Cardiac fibroblast (primary cell): ENCODE measurements at places on chromosomes 11 and 22.

GRCh38 chr11:8814923-8815240 lies 96.1 kb upstream of the AKIP1 start:
- no peak for DNase-seq

DNA sequence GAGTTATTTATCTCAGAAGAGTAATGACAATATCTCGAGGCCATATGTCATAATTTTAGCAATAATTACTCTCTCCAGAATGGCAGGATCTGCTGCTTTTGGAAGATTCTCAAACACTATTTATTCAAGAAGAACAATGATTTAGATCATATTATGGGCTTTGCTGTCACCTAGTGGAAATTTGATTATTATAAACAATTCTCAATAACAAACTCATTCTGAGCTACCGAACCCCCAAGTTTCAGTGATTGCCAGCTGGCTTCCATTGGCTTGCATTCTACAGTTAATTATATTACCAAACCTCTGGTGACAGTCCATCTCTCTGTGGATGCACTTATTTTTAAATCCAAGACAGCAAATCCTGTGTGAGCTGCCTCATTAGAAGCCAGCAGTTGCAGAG lies 27.9 kb upstream of the SLC36A4 start:
- peak; percentile 50 for DNase-seq

DNA sequence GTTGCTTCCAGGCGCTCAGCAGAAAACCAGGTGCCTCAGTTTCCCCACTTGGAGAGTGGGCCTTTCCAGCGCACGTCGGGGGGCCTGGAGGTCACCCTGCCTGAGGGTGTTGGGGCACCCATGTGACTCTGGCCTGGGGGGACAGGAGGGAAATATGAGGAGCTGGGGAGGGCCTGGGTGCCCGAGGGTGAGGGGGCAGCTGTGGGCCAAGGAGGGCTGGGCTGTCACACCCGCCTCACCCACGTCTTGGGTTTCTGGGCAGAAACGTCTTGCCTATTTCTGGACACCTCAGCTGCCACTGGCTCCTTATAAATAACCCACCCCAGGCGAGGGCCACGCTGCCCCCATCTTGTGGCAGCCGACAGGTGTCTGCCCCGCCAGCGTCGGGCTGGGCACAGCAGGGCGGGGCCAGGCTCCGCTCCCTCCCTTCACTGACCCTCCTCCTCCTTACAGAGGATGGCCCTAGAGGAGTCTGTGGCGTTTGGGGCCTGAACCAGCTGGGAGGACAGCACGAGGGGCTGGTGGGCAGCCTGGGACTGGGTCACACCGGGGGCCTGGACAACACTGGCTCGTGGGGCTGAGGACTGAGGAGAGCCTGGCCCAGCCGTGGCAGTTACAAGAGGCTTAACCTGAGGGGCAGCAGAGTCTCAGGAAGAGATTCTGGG lies 1.5 kb downstream of the TNNT3 start:
- no peak for DNase-seq

GRCh38 chr11:76190376-76190775 lies 15.9 kb downstream of the WNT11 start:
- DNase-seq: no peak

DNA sequence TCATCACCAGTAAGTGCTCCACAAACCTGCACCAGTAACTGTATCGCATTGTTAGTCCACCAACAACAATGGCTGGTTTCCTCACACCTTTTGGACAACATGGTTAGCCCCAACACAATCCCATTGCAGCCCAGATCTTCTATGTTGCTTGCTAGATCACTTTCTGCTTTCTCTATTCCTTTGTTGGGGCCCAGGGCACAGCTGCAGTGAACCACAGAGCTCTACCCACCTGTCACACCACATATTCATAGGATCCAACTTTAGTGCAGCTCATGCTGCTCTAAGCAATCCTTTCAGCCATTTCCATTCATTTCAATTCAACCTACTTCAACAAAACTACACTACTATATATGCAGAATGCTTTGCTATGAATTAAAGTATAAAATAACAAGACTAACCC lies 364.3 kb downstream of the DCDC1 start:
- DNase-seq: no peak

GRCh38 chr22:37282385-37282677 lies at the start of gene CYTH4:
TSS of gene CYTH4 (plus strand) at chr22:37282508. CDS start at chr22:37282570, 62 bp downstream.
- peak; percentile 26 for DNase-seq

DNA sequence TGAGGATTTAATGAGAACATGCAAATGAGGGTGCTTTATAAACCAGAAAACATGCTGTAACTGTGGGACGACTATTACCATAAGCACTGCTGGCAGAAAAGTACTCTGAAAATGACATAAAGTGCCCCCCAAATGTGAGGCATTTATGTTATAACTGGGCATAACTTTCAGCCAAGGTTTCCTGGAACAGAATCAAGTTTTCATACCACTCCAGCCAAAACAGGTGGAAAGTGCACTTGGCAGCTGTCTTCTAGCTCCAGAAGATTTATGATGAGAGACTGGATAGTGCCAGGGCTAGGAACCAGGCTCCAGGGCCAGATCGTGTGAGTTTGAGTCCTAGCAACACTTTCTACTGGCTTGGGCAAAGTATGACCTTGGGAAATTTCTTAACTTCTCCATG lies 339.2 kb downstream of the TENM4 start:
- no peak for DNase-seq

DNA sequence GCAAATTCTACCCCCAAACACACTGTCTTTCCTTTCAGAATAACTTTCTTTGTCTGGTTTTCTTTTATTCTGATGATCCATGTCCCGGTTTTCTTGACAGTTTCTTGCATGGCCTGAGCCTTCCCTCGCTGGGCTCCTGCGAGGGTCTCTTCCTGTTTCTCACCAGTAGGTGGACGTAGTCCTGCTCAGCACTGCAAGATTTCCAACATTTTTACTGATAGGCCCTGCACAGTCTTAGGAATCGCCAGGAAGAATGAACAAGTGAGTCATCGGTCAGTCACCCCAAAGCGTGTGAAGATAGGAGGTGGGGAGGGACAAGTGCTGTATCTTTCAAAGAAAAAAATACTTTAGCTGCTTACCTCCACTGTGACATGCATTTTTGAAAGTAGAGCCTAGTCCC lies 16.9 kb upstream of the KIRREL3 start:
- peak; percentile 66 for DNase-seq

DNA sequence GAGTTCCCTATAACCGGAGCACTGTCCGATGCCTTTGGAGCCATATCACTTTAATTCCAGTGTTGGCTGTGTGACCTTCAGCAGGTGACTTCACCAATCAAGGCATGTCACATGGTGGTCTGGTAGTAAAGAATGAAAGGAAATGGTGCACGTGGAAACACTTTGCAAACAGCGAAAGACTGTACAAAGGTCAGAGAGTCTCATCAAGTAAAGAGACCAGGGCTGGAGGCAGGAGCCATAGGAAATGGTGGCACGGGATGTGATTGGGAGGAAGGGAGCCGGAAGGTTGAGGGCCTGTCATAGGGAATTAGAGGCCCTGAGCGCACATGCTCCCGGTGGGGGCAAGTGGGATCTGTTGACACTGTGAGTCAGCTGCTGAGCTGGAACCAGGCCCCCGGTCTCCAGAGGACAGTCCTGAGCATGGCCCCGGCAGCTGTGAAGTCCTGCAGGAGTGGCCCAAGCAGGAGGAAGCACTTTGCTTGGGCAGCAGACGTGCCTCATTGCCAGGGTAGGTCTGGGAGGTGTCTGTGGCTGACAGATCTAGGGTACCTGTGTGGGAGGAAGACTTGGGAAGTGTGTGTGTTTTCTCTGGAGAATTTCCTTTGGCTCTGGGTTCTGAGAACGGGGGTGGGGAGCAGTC lies 2.0 kb downstream of the DAGLA start:
- DNase-seq: peak; percentile 54

GRCh38 chr11:100827934-100828661 lies 141.0 kb downstream of the ARHGAP42 start:
- DNase-seq: peak; percentile 35

GRCh38 chr22:49333206-49333605 lies 494.5 kb downstream of the BRD1 start:
- no peak for DNase-seq

GRCh38 chr11:83330303-83330702 lies 44.1 kb upstream of the CCDC90B start:
- no peak for DNase-seq

- no peak for DNase-seq
These were observed 174.7 kb upstream of the MTNR1B start for GRCh38 chr11:92794783-92795182.

DNA sequence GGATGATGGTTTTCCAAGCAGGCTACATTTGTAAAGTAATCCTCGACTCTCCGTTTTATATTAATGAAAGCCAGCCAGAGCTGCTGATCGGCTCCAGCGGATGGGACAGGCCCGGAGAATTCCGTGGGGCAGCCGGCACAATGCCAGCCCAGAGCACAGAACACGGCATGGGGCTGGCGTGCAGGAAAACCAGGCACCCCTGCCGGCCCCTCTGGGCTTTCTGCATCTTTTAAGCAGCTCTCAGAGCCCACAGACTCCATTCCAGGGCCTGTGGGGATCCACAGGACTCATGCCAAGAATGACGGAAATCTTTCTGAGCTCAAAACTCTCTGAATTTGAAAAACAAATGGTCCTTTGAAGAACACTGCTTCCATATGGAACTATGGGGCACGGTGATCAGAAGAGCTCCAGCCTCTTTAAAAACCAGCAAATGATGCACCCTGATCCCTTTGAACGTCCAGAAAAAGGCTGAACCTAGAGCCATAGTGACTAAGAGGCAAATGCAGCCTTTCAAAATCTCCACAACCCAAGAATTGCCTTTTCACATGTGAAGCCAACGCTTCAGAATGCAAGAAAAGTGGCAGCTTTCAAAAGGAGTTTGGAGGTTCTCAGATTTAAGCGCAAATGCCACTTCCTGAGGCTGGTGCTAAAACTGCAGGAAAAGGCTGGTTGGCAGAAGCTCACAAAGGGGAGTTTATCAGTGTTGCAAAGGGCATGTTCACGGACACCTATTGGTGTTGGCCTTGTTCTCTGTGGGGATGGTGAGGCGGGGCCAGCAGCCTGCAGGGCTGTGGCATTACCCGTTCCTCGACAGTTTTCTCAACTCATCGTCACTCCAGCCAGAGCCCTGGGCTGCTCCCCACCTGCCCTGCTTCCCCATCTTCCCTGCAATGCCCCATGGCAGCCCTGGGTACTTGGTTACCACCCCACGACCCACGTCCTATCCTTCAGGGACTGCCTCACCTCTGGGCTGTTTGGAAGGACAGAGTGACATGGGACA lies 212.5 kb downstream of the CTTN start:
- peak; percentile 23 for DNase-seq

- peak; percentile 84 for DNase-seq
These were observed 21.3 kb downstream of the LAYN start for GRCh38 chr11:111561791-111562325.

- no peak for DNase-seq
These were observed 2.7 kb downstream of the LRRC56 start for GRCh38 chr11:539971-540481.

DNA sequence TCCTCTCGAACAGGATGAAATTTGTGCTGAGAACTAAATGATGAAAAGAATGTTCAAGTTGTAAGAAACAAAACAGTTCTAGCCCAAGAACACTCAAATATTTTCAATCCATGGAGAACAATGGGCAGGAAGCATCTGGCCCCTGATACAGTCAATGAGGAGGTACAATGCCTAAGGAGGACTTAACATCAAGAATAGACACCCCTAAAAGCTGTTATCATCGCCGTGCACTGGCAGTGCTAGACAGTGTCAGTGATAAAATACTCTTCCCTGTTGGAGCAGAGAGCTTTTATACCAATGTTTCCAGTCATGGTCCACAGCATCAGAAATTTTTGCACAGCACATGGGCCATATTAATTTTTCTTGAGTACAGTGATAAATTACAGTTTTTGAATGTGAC lies 20.2 kb upstream of the VSTM5 start:
- no peak for DNase-seq

- DNase-seq: no peak
These were observed 593.5 kb upstream of the FAT3 start for GRCh38 chr11:91630916-91631673.

DNA sequence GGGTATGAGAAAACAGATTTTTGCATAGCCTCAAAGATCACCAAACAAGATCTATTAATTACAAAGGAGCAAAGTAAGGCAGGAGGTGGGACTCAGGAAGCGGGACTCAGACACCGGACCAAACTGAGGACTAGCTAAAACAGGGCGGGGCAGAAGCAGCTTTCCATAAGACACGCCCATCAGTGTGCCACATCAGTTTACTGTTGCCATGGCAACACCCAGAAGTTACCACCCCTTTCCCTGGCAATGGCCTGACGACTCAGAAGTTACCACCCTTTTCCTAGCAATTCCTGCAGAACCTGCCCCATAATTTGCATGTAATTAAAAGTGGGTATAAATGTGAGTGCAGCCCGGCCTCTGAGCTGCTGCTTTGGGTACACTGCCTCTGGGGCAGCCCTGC lies 173.9 kb downstream of the SHANK2 start:
- peak; percentile 11 for DNase-seq

- peak; percentile 90 for DNase-seq
These were observed 25.0 kb downstream of the MTMR3 start for GRCh38 chr22:29907753-29908515.

DNA sequence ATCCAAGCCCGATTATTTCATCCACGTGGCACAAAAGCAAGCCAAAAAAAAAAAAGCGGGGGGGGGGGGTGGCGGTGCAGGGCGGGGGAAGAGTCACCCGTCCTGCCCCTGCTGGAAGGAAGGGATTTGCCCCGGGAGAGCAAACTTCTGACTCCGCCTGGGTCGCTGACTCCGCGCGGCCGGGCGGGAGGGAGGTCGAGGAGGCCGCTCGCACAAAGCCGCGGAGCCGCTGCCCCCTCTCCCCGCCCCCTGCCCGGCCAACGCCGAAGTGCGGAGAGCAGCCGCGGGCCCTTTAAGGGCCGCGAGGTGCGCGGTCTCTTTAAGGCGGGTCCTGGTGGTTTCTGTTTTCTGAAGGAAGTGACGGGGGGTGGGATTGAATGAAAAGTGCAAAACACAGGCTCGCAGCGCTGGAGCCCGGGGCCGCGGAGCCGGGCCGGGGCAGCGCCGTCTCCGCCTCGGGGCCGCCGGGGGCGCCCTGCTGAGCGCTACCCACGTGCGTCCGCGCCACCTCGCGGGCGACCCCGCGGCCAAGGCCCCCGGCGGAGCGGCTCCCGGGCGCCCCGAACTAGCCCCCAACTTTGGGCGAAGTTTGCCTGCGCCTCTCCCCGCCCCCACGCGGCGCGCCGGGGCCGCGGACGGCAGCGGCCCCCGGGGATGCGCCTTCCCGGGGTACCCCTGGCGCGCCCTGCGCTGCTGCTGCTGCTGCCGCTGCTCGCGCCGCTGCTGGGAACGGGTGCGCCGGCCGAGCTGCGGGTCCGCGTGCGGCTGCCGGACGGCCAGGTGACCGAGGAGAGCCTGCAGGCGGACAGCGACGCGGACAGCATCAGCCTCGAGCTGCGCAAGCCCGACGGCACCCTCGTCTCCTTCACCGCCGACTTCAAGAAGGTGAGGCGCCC lies at the start of gene OAF:
Gene OAF (plus strand): TSS at position 407 of the 896 bp plus-strand sequence. CDS start 248 bp downstream, at position 655.
- DNase-seq: peak; percentile 91

DNA sequence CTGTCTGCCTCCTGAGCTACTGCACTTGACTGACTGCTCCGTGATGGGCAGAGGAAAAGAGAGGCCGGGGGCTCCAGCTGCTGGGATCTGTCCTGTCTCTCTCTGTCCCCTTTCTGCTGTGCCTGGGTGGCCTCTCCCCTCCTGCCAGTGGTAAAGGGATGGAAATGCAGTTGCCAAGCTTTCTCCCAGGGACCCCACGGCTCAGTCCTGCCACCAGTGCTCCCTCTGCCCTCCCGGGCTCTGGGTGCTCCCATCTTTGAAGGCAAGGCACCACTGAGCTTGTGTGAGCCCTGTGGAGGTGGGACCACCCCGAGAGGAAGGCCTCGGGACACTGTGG lies 32.0 kb downstream of the NADSYN1 start:
- DNase-seq: no peak

GRCh38 chr22:37781434-37782059 lies 26.2 kb upstream of the GCAT start:
- no peak for DNase-seq
